ENCODE measurements at places on chromosomes 2 and 18.

- no peak for DNase-seq
These were observed 53.4 kb downstream of the SDC1 start for GRCh38 chr2:20171445-20171977.

- no peak for DNase-seq
These were observed 9.4 kb downstream of the DYSF start for GRCh38 chr2:71462641-71463341.

GRCh38 chr2:231032575-231033140, 4.7 kb upstream of the C2orf72 start:
- DNase-seq, result no peak

DNA sequence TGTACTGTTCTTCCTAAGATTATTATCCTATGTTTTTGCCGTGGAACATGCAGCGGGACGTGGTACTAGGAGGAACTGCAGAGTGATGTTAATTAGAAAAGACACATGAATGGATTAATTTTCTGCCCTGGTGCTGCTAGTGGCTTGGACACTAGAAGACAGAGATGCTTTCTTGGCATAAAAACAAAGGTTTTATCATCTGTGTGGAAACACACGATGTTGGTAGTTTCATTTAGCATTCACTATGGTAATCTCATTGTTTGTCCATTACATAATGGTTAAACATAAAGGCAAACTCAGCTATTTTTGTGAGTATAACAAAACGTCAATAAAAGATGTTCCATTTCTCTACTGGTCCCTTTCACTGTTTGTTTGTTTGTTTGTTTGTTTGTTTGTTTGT, 22.8 kb downstream of the COL6A3 start:
- no peak for DNase-seq

DNA sequence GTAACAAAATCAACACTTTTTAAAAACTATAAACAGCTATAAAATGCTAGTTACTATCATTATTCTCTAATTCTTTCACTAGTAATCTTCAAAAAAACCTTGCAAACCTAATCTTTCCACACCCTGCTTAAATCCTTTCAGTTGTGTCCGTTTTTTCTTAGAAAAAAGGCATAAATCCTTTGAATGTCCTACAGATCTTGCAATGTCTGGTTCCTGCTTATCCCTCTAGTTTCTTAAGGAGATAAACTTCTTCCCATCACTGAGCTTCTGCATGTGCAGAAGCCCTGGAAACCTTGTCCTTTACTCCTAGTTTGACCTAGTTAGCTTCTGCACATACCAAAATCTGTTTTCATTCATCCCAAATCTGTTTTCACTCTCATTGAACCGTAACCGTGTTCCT, 1.3 kb upstream of the PNO1 start:
- no peak for DNase-seq

DNA sequence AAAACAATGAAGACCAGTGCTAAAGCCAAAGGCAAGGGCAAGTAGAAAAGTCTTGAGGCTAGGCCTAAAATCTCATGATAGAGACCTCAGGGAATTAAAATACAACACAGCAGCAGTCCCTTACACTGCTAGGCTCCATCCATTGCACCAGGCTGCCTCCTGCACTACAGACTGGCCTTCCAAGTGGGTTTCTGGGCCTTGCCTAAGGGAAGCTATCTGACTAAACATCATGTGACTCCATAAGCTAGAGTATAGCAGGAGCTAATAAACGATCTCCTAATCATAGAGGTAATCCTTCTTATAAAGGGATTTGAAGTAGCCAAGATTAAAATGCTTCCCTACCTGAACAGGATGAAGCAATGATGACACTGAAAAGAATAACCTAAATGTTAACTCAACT, 77.6 kb upstream of the NFU1 start:
- no peak for DNase-seq

GRCh38 chr2:142868229-142868762, 9.2 kb upstream of the KYNU start:
- no peak for DNase-seq

DNA sequence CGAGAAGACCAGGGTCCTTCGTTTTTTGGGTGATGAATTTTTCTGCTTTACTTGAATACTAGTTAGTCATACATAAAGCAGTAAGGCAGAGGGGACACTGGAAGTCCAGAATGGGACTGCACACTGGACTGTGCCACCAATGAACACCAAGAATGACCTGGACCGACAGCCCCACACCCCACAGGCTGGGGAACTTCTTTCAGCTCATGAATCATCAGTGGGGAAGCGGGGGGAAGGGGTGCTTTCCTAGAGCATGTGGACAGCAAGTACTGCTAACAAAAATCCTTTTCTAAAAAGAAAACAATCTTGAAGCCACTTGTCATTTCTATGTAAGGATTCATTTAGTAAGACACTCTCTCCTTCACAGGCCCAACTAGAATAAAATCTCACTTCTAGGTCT, 86.0 kb downstream of the DTNB start:
- no peak for DNase-seq

- DNase-seq, result no peak
These were observed 132.9 kb upstream of the MGAT5 start for GRCh38 chr2:134120733-134121630.

GRCh38 chr2:72114693-72115051, 33.0 kb downstream of the CYP26B1 start:
- DNase-seq, result no peak

- DNase-seq, result no peak
These were observed 48.0 kb downstream of the RNF144A start for GRCh38 chr2:6965071-6965795.

DNA sequence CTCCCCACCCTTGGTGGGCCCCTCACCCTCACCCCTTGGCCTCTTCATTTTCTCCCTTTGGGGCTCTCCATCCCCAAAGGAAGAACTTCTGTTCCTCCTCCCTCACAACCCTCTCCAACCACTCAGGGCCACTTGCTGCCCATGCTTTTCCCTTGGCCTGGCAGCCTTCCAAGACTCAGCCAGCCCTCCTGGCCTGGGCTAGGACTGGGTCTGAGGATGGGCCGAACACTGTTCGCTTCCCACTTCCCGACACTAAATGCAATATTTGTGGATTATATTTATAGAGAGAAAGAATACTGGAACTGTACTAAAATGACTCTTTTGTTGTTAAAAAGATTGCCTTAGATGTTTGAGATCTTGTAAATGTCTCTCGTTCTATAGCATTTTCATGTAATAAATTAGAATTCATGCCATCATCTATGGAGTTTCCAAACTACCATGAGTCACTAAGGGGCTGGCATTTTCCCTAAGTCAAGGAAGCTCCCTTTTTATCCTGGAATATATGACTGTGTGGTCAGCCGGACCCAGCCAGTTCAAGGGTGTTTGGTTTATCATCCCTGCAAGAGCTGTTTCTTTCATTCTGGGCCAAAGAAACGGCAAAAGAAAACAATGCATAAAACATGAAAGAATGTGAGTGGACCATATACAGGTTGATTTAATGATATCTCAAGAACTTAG, 3.8 kb downstream of the CXCR2 start:
- no peak for DNase-seq

GRCh38 chr18:33573193-33573592, 4.8 kb upstream of the ASXL3 start:
- DNase-seq, result no peak

DNA sequence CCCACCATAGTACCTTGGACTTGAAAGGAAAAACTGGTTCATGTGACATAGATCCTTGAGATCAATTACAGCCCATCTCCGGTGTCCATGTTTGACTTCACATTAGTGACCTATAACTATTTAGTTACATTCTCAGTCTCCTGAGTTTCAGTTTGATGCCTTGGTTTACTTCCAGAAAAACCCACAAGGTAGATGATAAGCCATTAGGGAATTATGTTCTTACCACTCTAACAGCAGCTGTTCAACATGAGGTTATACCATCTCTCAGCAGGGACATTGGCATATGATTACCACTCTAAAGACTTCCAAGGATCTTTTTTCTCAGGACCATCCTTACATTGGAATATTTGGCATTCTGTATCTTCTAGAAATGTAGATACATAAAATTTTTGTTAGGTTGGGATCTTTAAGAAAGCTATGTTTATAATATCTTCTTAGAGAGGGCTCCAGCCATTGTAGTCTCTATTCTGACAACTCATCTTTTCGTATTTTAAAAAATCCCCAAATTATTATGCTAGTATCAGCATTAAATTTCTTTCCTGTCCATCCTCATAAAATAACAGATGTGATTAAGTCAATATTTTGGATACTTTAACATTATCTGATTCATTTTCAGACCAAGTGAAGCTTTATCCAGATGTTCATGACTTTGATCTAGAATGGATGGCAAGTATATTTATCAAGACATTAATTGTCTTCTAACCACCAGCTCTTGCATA, 258.9 kb downstream of the RDH14 start:
- no peak for DNase-seq

GRCh38 chr18:9392726-9393125, 58.2 kb downstream of the TWSG1 start:
- no peak for DNase-seq

DNA sequence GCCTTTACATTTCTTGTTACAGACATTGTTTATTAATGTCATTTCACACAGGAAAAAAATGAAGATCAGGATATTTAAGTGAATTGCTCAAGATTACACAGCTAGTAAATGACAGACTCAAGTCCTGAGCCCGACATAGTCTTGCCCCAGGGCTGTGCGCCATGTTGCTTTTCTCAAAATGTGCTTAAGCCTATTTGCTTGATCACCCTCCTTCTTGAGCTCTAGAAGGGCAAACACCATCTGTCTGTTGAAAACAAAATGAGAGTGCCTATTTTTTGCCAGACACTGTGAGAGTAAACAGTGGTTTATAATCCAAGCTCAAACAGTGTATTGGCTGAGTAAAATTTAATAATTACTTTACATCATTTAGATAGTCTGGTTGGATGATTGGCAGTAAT, 34.8 kb upstream of the HNMT start:
- no peak for DNase-seq

GRCh38 chr2:69954084-69954483, 7.3 kb downstream of the ASPRV1 start:
- no peak for DNase-seq

DNA sequence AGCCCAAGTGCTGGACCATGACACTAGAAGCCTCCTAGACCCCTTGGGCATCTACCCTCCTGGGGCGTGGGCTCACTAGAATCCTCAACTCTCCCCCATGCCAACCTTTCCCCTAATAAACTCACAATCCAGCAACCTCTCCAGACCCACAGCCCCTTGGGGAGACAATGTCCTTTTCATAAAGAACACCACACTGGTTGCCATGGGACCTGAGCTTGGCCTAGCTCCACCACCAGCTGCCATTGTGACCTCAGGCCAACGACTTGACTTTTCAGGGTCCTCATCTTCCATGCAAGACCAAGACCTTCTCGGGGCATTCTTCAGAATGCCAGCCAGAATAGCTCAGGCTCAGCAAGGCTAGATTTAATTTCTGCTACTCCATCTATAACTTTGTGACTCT, 128.1 kb upstream of the NPAS2 start:
- DNase-seq, result no peak

DNA sequence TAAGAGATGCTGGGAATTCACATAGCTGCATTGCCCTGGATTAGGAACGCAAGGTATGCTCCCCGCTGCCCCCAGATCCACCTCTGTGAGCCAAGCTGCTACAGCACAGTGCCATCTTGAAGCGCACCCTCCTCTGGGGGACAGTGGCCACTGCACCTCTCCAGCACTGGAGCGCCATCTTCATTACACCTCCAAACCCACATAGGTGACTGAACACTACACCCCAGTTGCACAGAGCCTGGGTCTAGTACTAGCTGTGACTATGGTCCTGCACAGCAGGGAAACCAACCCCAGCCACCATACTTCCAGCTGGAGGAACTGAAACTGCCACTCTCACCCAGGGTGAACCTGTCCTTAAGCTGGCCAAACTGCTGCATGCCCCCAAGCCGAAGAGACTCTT, 84.6 kb downstream of the TMEM237 start:
- no peak for DNase-seq

GRCh38 chr2:30934066-30934465, 126.8 kb upstream of the CAPN13 start:
- DNase-seq, result no peak

DNA sequence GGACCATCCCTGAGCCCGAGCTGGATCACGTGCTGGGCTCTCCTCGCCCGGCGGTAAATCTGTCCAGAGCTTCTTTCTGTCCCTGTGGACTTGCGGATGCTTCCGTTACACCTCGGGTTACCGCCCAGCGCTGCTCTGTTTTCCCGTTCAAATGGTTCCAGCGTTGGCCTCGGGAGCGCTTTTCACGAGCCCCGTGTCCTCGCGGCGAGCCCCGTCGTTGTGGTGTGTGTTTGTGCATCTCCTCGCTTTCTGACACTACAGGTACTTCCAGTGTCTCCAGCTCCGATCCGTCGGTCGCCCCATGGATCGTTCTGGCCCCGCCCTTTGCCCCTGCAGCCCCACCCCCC, 77.4 kb downstream of the RTP5 start:
- DNase-seq, result no peak

DNA sequence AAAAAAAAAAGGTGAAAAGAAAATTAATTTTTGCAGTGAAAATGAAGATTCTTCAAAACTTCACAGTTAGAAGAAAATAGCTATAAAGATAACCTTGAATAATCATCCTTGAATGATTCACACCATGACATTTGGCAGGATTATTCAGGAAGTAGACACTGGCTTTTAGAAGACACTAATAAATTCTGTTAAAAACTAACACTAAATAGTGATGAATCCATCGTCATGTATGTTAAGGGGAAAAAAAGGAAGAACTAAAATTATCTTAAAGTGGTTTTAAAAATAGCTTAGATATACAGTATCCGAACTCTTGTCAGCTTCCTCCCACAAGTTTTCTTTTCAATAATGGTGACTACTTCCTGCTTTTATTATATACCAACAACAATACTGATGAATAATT, 10.2 kb downstream of the USP37 start:
- DNase-seq, result no peak

- no peak for DNase-seq
These were observed 3.7 kb downstream of the ZFP36L2 start for GRCh38 chr2:43222475-43223309.

DNA sequence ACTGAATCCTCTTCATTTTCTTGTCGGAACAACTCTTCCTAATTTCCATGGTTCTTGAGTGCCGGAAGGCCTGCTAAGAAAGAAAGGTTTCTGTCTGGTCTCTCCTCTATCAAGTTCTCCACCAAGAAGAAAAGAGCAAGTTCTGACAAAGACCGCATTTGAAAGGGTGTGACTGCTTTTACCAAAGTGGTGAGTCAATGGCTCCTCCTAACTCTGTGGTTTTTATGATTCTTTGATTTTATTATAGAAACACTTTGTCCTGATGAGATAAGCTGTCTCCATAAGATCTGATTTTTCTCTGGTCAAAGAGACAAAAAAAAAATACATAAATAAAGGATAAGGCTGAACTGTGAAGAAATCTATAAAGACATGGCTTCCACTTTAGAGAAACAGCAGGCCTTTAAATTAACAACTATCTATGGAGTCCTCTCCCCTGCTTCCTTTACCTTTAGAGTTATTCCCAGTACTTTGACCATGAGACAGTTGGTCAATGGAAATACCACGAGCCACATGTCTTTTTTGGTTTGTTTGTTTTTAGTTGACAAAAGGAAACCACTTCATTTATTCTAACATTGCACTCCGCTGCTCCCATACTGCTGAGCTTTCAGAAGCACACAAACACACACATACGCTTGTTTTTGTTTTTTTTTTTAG, 67.7 kb downstream of the REL start:
- DNase-seq, result no peak
